ENCODE measurements at places on chromosomes 16 and 17.

DNA sequence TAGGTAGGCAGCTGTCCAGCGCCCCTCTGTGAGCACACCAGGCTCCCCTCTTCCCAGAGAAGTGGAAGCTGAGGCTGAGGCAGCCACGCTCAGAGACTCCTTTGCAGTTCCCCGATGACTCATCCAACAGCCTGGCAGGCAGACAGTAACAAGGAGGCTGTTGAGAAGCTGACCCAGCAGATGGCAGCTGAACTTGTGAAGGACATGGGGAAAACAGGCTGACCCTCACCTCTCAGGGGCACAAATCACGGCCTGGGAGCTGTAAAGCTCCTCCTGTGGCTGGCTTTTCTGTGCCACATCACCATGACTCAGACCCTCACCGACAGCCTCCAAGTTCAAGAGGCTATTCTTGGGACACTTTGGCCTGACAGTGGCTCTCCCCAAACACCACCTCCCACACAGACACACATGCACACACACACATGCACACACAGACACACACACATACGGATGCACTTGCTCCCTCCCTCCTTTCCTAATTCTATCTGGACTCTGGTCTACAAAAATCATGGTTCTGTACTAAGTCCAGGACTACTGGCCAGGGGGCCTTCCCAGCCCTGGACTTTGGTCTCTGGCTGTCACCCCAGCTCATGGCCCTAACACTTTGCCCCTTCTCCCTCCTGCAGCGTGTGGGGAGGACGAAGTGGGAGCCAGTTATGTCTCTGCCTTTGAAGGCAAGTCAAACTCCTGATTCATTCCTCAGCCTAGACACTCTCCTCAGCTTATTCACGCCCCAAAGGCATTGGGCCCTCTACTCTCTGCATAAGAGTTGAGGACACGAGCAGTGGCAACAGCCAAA is 23.2 kb downstream of the MAP3K14 start:
- no peak for DNase-seq

GRCh38 chr16:82754716-82755513 is 128.1 kb downstream of the CDH13 start:
- DNase-seq, result no peak

- DNase-seq, result no peak
These were observed 38.7 kb upstream of the AQP8 start for GRCh38 chr16:25177831-25178688.

GRCh38 chr16:86882586-86883280 is 304.4 kb downstream of the FOXL1 start:
- DNase-seq, result no peak

- no peak for DNase-seq
These were observed 349.2 kb downstream of the BCAS3 start for GRCh38 chr17:61026818-61027217.

GRCh38 chr17:6444571-6445335 is 498 bp downstream of the PIMREG start:
- no peak for DNase-seq

DNA sequence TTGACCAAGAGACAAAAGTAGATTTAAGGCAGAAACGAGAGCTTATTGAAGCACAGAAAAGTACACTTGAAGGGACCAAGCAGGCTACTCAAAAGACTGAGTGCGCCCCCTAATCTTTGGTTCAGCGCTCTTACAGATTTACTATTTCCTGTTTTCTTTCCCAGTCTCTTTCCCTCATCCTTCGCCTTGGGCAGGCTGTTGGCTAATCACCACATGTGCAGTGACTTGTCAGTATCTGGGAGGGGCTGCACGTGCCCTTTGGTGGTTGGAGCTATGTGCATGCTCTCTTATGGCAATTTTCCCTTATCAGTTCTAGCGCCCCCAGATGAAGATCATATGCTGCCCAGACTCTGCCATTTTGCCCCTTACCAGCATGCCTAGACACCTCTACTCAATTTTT is 35.4 kb upstream of the SHISA6 start:
- DNase-seq, result no peak

GRCh38 chr17:3928406-3928805 is 12.1 kb upstream of the P2RX1 start:
- no peak for DNase-seq

GRCh38 chr17:49343273-49343672 is 18.8 kb downstream of the ZNF652 start:
- no peak for DNase-seq

- no peak for DNase-seq
These were observed 11.0 kb downstream of the GPRC5C start for GRCh38 chr17:74442670-74443515.

- DNase-seq, result no peak
These were observed 212.3 kb upstream of the IRX5 start for GRCh38 chr16:54718376-54718775.

- no peak for DNase-seq
These were observed 20.9 kb downstream of the SOCS1 start for GRCh38 chr16:11234884-11235702.

DNA sequence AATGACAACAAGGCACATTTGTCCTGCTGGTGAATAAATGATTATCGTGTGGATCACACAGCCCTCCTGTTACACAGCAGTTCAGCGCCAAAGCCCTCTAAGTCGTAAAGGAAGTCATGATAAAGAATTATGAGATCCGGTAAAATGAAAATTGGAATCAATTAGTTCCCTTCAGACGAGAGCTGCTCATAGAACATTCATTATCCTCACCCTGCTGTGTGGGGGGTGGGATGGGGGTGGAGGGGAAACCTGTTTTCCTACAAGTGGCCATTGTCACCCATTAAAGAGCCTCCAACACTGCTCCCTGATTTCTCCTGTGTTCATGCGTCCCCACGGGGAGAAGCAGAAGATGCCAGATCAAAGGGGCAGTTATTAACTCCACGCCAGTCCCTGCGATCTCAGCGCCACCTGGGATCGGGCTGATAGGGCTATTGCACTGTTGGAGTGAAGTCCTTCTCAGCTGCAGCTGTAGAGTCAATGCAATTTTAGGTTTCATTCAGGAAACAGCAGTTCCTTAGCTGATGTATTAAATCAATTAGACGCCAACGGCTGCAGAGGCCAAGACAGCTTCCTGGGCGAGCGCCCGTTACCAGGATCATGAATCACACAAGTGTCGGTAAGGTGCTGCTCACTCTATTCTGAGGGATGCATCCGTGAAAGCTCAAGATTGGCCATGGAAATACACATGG is 19.2 kb upstream of the CACNG4 start:
- no peak for DNase-seq

- no peak for DNase-seq
These were observed 60.9 kb upstream of the TNRC6A start for GRCh38 chr16:24668481-24669061.

- DNase-seq, result no peak
These were observed 849 bp downstream of the PRR29 start for GRCh38 chr17:63998721-63999679.

- no peak for DNase-seq
These were observed 18.1 kb downstream of the TMC6 start for GRCh38 chr17:78110363-78111015.

- DNase-seq, result no peak
These were observed 791 bp upstream of the PLD6 start for GRCh38 chr17:17206913-17207335.

- DNase-seq, result no peak
These were observed 12.0 kb downstream of the ACSF3 start for GRCh38 chr16:89105599-89106151.

- peak; percentile 90 for DNase-seq
These were observed 1.2 kb downstream of the JUP start for GRCh38 chr17:41785091-41785858.

- DNase-seq, result no peak
These were observed 3.2 kb upstream of the PABPN1L start for GRCh38 chr16:88869673-88869980.

DNA sequence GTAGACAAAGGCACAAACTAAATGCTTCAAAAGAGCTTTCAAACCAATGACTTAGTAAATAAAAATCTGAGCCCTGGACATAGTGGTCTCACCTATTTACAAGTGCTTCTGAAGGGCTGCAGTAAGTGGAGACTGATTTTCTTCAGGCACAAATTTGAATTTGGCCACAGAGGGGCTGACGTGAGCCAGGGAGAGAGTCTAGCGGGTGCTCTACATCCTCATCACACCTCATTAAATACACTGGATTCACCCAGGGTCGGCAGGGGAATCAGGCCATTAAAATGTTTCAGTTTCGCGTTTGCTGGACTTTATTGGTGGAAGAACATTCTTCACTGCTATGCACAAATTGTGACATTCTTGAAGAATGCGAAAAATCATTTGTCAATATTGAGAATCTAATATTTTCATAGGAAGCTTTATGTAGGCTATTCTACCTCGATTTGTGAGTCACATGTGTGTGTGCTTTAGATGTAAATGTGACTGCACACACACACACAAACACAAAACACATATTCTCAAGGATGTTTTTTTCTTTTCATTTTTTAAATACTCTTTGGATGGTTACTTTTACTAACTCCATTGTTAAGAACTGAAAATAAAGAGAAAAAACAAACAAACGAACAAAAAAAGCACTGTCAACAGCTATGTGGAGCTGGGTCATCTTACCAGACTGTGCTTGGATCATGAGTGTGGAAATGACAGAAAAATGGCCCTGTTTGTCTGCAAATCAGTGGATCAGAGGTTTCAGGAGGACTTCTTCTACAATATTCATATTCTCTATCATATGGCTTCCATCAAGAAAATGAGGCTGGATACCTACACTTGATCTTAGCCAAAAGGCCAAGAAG is 58.9 kb downstream of the CDH11 start:
- DNase-seq, result no peak

- no peak for DNase-seq
These were observed 16.4 kb downstream of the REXO5 start for GRCh38 chr16:20822521-20823325.

DNA sequence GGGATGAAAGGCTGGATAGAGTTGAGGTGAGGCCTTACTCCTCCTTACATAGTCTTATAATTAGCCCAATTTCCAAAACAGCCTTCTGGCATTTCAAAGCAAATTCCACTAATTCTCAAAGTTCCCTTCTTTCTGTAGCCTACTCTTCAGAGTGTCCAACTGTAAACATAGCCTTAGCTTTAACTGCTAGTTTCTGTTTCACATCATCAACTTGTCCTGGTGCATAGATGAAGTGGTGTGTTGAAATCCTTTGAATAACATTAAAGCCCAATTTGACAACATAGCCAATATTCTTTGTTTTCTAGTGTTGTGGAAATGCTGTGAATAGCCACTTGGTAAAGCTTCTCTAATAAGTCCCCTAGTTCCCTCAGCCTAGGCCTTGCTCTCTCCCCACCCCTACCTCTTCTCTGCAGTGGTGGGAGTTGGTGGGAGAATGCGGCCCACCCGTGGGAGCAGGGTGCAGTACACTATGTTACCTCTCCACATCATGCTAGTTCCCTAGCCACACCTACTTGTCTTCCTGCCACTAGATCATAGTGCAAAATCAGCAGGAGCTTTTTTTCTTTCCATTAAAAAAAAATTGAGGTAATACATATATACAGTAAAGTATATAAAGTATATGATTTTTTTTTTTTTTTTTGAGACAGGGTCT is 127.0 kb upstream of the HAS3 start:
- DNase-seq, result no peak

DNA sequence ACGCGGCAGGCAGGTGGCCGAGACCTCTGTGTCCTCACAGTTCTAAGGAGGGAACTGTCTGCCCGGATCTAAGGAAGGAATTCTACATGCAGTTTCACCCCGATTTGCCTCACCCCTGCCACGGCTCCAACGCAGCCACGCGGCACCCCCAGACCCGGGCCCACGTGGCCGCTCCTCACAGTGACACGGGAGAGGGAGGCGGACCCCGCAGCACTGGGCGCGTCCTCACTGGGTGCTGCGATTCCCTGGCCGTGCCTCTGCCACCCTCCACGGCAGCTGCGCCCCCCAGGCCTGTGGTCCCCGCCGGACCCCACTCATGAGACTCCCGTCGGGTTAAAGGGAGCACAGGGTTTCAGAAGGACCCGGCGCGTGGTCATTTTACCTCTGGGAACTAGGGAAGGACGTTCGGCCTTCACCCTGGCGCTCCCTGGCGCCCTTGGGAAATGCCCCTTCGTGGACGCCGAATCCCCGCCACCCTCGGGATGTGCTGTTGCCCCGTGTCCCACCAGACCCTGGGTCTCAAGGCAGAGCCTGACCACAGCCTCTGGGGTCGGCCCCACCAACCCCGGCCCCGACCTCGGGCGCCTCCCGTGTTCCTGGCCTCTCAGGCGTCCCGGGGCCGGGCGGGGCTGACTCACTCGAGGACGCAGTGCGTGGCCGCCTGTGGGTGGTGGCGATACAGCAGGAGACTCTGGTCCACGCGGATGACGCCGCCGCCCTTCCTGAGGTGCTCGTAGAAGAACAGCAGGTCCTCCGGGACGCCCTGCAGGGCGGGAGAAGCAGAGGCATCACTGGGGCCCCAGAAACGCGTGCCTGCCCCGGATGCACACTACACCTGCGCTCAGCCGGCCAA is 118.8 kb upstream of the METRNL start:
- no peak for DNase-seq

DNA sequence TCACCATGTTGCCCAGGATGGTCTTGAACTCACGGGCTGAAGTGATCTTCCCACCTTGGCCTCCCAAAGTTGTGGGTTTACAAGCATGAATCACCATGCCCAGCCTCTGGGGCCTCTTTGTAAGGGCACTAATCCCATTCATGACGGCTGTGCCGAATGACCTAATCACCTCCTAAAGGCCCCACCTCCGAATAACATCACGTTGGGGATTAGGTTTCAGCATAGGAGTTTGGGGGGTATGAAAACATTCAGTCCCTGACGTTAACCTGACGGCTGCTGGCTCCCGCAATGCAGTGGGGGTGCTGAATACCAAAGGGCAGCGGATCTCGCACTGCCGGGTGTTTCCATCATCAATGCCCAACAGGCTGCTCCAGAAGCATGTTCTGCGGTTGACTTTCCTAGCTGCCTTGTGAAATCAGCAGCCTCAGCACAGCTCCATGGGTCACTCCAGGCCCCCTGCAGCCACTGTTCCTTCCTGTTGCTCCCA is 120.8 kb upstream of the SEC14L1 start:
- no peak for DNase-seq

- no peak for DNase-seq
These were observed 19.3 kb upstream of the RAI1 start for GRCh38 chr17:17661834-17662385.

GRCh38 chr16:69831212-69832123 is 69.3 kb downstream of the WWP2 start:
- DNase-seq, result no peak

GRCh38 chr16:89918453-89919347 is at the start of gene MC1R:
Gene MC1R, plus strand, starts transcription at chr16:89918862. Its CDS starts 397 bp downstream, at chr16:89919259.
- peak; percentile 31 for DNase-seq

DNA sequence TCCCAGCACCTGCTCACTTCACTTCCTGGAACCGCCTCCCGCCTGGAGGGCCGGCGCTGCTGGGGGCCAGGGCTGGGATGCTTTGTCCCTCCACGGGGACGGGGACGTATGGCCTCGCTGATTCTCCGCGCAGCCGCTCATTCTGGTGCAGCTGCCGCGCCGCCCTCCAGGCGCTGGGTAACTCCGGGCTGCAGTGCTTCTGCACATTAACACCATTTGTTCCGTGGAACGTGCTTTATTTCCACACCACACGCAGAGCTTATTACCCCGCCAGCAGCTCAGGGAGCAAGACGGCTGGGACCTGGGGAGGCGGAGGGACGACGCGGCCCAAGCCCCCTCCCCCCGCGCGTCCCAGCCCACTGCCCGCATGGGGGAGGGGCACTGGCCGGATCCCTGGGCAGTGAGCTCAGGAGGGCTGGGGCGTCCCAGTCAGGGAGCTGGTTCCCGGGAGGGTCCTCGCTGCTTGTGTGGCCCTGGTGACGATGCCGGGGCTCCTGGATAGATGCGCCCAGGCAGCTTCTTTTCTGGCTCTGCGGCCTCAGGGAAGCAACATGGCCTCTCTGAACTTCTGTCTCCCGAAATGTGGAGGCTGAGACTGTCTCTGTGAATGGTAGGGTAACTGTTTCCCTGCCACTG is 45.4 kb upstream of the ACSF3 start:
- no peak for DNase-seq

Data from neuronal stem cell (in vitro differentiated cells).